ENCODE measurements at places on chromosomes 2 and 18.

GRCh38 chr2:42924418-42924886, 132.1 kb upstream of the HAAO start:
- DNase-seq: no peak

DNA sequence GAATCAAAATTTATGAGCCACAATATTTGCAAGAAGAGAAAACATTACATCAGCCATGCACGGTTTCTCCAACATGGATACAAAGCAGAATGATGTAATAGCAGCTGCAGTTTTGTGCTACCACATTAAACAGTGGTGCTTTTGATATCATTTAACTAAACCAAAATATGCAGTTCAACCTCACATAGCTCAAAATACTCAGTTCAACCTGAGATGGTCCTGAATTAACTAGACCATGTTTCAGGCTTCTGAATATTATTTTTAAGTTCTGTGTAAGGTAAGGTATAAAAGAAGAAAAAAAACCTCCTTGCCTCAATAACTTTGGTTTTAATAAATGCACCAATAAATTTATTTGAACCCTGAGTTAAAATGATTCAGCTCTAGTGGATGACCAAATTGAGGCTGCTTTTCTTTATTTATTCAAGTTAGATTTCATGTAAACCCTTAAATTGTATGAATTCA, 18.8 kb upstream of the TSPYL6 start:
- DNase-seq: no peak

- DNase-seq: no peak
These were observed 21.2 kb downstream of the GPC1 start for GRCh38 chr2:240456447-240457222.

- no peak for DNase-seq
These were observed 432.9 kb upstream of the MYT1L start for GRCh38 chr2:2764001-2764355.

DNA sequence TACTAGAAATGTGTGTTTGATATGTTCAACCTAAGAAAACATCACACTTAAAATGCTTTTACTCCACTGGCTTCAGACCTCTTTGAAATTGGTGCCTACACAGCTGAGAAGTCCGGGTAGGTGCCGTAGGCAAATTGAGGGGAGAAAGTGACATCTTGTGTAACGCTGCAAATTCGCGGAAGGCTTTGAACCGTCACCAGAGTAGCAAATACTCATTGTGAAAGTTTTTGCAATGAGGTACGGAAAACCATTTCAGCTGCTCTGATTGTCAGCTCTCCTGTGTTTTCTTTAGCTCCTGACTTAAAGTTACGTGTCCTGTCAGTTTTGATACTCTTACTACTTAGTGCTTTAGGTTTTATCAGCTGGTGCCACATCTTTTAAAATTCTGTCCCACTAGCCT, 224.5 kb downstream of the FAM210A start:
- DNase-seq: no peak

GRCh38 chr18:23887493-23887892, 127.1 kb upstream of the TTC39C start:
- no peak for DNase-seq

DNA sequence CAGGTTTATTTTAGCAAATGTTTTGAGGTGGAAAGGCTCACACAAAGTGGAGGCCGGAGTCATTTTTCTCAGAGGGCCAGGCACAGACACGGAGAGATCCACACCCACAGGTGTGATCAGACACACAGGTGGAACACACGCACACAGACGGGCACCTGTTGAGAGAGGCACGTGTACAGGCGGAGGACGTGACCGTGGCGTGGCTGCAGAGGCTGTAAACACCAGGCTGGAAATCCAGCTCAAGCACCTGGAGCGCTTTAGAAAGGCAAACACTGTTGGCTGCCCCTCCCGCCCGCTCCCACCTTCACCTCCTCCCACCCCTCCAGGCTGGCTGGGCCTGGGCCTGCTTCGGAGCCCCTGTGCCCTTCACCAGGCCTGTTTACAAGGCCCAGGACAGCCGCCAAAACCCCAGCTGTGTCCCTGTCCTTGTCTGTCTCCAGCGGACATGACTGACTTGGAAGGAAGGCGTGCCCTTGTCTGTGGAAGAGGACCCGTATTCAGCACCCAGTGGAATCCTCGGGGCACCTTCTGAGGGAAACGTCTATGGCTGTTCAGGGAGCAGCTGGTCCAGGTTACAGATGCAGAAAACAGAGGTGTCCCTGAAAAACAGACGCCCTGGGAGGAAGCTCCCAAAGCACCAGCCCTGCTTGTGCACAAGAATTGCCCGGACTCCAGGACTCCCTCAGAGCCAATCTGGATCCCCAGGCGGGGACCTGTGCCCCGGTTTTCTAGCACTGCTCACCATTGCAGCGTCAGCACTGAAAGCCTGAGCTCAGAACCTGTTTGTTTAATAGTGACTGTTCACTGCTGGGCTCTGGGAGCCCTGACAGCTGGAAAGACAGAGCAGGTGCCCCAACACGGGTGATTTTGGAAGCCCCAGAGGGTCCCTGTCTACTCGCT, 134.3 kb upstream of the HAAO start:
- DNase-seq: no peak

DNA sequence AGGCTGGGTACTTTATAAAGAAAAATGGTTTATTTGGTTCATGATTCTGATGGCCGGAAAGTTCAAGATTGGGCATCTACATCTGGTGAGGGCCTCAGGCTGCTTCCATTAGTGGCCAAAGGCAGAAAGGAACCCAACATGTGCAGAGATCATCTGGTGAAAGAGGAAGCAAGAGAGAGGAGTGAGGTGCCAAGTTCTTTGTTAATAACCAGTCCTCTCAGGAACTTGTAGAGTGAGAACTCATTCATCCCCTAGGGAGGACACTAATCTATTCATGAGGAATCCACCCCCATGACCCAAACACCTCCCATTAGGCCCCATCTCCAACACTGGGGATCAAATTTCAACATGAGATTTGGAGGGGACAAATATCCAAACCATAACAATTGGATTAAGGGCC, 17.8 kb upstream of the SERPINE2 start:
- no peak for DNase-seq

DNA sequence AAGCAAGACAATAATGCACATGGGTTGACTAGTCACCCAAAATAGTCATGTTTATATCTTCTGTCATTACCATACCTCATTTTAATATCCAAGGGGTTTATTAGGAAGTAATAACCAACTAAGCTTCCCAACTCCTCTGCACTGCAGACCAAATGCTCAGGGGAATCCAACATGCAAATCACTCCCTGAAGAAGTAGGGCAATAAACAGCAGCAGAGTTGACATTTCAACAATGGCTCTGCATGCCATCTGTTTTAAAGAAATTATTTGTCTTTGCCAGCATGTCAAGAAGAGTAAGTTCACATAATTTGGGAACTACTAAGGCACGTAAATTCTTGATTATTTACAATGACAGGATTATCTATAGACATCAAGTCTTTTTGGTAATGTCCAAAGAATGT, 84.4 kb upstream of the LYPD1 start:
- no peak for DNase-seq

GRCh38 chr2:27370816-27371620, 602 bp downstream of the SNX17 start:
- DNase-seq: peak; percentile 45

GRCh38 chr2:128775914-128776285, 457.2 kb upstream of the HS6ST1 start:
- no peak for DNase-seq

DNA sequence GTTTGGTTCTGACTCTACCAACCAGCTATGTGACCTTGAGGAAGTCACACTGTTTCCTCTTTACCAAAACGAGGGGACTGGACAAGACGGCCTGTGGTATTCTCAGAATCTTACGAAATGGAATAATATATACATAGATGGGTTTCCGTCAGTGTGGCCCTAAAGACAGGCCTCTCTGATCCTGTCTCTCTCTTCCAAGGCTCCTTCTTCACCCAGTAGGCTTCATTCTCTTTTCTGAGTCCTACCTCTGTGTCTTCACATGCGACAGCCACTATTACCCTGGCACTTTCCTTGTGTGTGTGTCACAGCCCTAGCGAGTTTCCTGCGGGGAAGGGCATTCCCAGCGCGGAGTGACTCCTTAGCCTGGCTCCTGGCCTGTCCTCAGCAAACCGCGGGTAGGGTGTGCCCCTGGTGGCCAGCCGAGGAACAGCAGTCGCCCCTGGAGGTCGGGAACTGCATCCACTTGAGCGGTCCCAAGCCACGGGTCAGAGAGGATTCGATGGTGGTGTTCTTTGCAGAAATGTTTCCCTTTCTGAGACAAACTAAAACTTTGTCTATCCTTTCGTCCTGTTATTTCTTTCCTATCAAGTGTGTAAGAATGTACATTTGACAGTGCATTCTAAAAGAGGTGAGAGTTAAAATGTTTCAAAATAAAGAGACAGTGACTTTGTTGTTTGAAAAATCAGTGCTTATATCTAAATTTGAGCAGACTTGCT, 63.3 kb downstream of the RAB31 start:
- DNase-seq: peak; percentile 5

- peak; percentile 73 for DNase-seq
These were observed 24.3 kb upstream of the PSME4 start for GRCh38 chr2:53994818-53995808.

- DNase-seq: no peak
These were observed 19.6 kb downstream of the CEP68 start for GRCh38 chr2:65075605-65076344.

DNA sequence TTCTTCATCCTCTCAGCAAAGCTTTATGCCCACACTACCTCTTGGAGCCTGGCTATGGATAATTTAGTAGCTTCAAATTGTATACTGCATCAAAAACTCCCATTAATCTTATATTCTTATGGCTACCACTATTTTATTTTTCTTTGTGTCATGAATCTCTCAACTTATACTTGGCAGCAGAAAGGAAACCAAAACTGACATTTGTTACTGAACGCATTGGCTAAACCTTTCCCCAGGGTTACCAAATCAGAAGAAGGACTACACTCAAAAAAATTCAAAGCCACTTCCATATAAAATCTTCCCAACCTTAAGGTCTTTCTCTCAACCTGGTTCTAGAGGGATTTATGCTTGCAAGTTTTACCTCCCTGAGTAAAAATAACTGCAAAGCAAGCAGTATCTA, 97.0 kb upstream of the REG3G start:
- no peak for DNase-seq

GRCh38 chr2:126244937-126245336, 411.0 kb upstream of the GYPC start:
- peak; percentile 9 for DNase-seq

GRCh38 chr18:64118406-64118805, 30.5 kb downstream of the LINC00305 start:
- no peak for DNase-seq

DNA sequence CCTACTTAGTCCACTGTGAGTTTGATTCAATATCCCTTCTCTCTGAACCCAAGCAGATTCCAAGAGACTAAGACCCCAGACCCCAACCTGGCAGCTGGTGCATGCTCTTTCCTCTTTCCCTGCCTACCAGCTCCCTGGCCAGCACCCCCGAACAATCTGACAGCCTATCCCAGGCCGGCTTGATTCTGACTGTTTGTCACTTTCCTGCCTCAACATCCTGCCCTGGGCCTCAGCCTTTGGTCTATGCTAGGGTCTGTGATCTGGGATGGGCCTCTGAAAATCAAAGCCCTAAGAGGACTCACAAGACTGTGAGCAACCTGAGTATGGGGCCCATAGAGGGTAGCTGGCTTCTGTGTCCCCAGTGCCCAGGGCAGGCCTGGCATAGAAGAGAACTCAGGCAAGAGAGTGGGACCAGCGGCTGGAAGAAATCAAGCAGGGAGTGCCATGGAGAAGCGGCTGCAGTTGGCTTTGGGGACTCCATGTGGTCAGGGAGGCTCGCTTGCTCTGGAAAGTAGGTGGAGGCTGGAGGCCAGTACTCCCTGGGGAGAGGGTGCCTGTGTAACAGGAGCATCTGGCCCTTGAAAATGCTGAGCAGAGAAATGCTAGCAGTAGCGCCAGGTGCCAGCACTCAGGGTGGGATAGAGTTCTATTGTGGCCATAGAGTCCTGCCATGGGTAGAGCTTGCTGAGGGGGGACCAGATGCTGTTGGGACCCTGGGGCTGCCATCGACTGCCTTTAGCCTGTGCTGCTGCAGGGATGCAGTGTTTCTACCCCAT, 343.9 kb downstream of the DYSF start:
- DNase-seq: no peak

GRCh38 chr2:60459851-60460250, 93.6 kb downstream of the BCL11A start:
- DNase-seq: no peak

GRCh38 chr18:24817587-24818371, 357.3 kb downstream of the HRH4 start:
- no peak for DNase-seq

DNA sequence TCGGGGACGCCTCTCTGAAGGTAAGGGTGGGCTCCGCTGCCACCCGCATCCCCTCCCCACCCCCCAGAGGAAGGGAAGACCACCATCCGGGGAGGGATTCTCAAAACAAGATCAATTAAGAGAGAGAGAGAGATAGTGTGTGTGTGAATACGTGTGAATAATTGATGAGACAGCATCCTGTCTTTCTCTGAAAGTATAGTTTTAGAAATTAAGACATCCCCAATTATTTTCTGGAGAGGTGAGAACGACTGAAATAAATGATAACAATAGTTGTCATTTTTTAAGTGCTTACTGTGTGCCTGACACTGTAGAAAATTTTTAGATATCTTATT, 751 bp downstream of the IL18R1 start:
- no peak for DNase-seq

GRCh38 chr2:51297488-51297887, 265.6 kb upstream of the NRXN1 start:
- no peak for DNase-seq

DNA sequence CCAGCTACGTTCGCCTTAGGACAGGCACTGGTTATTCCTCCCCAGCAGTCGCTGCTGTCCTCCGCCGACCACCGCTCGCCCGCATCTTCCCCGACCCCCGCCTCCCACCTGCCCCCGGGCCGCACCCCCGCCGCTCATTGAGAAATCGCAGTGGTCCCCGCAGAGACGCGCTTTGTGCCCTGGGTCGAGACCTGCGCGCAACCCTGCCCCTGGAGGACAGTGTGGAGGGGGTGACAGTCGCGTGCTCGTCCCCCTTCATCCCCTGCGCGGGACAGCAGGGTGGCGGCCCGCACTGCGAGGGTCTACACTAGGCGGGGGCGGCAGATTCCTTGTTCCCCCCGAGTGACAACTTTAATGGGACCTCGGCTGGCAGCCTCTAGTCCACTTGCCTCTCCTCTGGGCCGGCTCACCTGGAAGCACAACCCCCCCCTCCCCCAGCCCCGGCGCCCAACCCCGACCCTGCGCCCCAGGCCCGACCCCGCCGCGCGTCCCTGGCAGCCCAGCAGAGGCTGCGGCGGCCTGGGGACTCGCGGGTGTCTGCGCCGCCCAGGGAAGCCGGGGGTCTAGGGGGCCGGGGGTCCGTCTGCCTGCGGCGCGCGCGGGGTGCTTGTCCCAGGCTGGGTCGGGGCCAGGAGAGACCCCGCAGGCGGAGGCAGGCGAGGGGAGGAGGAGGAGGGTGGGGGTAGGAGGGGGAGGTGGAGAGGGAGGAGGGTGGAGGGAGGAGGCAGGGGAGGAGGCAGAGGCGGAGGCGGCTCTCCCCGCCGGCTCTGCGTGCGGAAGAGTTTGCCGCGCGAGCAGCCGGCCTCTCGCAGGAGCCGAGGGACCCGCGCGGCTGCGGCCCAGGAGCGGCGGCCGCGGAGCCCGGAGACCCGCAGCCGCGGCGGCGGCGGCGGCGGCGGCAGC, at the start of gene NPAS2:
Gene NPAS2, plus strand, starts transcription at position 770 of the 903 bp plus-strand sequence. CDS start 84,616 bp downstream, outside the sequence.
- peak; percentile 17 for DNase-seq

Data from naive thymus-derived CD4-positive, alpha-beta T cell (primary cell).